ENCODE measurements at places on chromosomes 5 and 9. TPM values are rescaled to one million over a fixed set of nuclear protein-coding genes. Genes with fewer than 3 reads are reported as not detected.

- peak; percentile 88 for DNase-seq
These were observed 201.7 kb upstream of the OTULINL start for GRCh38 chr5:14379739-14380497.

DNA sequence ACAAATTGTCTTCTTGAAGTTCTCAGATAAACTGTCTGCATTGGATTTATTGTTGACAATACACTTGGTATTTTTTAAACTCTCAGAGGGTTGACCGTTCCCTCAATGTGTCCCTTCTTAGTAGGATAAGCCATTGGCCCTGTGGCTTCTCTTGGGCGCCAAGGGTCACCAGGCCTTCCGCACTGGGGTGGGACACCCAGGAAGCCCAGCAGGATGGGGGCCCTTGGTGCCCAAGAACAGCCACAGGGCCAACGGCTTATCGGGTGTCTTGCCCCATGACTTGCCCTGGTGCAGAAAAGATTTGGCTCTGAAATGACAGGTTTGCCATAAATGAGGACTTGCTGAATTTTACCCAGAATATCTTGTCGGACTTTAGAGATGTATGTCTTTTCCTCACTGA lies 375.0 kb downstream of the IRX2 start:
- DNase-seq: no peak

DNA sequence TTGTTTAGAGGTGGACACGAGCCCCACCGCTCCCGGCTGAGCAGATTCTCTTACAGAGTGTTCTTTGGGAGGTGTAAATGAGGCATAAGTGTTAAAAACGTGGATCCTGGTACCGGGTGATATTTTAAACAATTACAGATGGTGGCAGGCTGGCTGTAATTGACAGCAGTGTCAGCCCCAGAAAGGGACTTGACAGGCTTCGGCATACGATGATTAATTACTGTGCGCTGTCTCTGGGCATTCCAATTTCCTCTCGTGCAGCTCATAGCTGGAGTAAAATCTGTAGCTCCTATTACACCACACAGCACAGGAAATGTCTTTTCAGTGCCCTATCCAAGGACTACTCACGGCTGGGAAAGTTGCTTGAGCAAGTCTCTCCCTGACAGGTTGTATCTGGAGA lies 305.4 kb upstream of the IRX2 start:
- DNase-seq: no peak

- DNase-seq: no peak
These were observed 1937.9 kb upstream of the WWC1 start for GRCh38 chr5:166353580-166353979.

DNA sequence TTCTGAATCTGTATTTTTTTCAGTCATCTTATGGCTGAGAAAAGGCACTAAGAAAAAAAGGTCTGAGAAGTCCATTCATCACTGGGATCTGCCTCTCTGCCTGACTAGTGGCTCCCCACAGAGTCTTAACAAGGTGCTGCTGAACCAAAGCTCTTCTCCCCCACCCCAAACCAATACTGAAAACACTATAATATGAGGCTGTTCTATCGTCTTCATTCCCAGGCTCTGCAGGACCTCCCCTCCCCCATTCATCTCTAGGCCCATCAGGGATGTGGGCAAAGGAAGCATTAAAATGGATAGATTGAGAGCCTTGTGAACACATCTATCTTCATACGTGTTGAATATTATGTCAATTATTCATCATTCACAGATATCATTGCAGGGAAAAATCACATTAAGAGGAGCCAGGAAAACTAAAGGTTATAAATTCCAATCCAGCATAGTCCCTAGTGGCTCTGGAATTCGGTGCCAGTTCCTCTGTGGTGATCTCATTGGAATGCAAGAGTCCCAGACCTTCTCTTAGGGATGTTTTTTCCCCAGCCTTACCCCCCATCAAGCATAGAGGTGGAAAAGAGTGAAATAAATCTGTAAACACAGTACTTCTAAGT lies 44.3 kb upstream of the GPR151 start:
- DNase-seq: peak; percentile 69

GRCh38 chr9:94916956-94917355 lies 190.5 kb downstream of the AOPEP start:
- peak; percentile 52 for DNase-seq

- peak; percentile 51 for DNase-seq
These were observed 3.7 kb upstream of the PJA2 start for GRCh38 chr5:109413458-109413857.

- no peak for DNase-seq
These were observed 9.6 kb downstream of the ITGA2 start for GRCh38 chr5:52998552-52999313.

GRCh38 chr5:27392716-27393115 lies 354.3 kb upstream of the CDH9 start:
- no peak for DNase-seq

GRCh38 chr5:73987915-73988314 lies 361.9 kb downstream of the ARHGEF28 start:
- DNase-seq: no peak

GRCh38 chr5:168303393-168304025 lies 12.1 kb downstream of the WWC1 start:
- no peak for DNase-seq

GRCh38 chr5:158154226-158155005 lies 295.5 kb upstream of the CLINT1 start:
- DNase-seq: no peak

- no peak for DNase-seq
These were observed 1867.2 kb upstream of the C9orf72 start for GRCh38 chr9:29440449-29440848.

BNIP1 gene
- total RNA-seq: 7.3 TPM

FLT4 gene
- 5.0 TPM for total RNA-seq

OXCT1 gene
- total RNA-seq: 25.1 TPM

THBS4 gene
- 10.6 TPM for total RNA-seq

HEMGN gene
- total RNA-seq: not detected

LYRM7 gene
- 8.8 TPM for total RNA-seq

CARTPT gene
- not detected for total RNA-seq

GPR150 gene
- total RNA-seq: 0.29 TPM

All from endodermal cell (in vitro differentiated cells).